ENCODE measurements at places on chromosomes 12 and 14. TPM values are rescaled to one million over a fixed set of nuclear protein-coding genes. Genes with fewer than 3 reads are reported as not detected.

The ATP23 gene
- 16.1 TPM for total RNA-seq

The MYO1H gene
- total RNA-seq: 0.20 TPM

The ALX1 gene
- not detected for total RNA-seq

The GNPNAT1 gene
- total RNA-seq: 34.5 TPM

The NRIP2 gene
- 1.8 TPM for total RNA-seq

The ABCB9 gene
- 4.6 TPM for total RNA-seq

The SRGAP1 gene
- 18.6 TPM for total RNA-seq

The TSPAN19 gene
- not detected for total RNA-seq

The FOXA1 gene
- total RNA-seq: 58.4 TPM

The RGS6 gene
- total RNA-seq: 0.43 TPM

The SNW1 gene
- 60.6 TPM for total RNA-seq

The PRKAG1 gene
- 52.0 TPM for total RNA-seq

DNA sequence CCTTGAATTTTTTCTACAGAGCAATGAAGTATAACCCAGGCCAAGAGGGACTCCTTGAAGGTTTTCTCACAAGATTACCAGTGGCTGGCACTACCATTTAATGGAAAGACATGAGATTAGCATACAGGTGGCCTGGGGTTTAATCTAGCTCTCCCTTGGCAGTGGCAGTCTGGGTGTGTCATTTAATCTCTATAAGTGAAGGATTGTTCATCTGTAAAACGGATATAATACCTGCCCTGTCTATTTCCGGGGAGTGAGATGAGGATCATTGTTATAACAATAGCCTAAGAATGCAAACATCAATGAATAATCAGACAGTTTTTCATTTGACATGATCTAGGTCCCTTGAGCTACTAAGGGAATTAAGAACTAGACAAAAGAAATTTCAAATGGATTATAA, 168.7 kb upstream of the CPNE8 start:
- DNase-seq: no peak

DNA sequence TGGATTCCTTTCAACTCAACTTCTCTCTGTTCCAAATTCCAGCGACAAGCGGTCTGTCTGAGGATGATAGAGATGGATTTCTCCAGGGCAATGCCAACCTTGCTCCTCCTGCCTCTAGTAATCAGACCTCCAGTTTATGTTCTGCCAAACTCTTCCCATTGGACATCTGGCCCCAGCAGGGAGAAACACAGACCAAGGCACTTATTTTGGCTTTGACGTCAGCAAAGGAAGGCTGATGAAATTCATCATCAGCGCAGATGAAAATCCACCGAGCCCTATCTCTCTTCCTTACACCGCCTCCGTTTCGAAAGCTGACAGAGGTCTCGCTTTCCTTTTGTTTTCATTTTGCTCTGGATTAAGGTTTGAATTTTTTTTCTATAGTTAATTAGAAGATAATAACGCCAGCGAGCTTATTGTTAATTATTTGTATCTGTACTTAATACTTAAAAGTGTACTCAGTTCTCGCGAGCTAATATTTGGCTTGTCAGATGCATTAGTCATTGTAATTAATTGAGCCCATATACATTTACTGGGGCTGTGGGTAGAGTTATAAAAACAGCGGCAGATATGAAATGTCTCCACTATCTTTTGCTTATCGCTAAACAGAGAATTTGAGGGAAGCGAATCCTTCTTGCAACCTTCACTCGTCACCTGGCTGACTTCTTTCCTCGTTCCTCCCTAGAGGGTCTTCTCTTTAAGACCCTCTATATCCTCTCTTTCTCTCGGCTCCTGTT, 35.9 kb upstream of the MED13L start:
- no peak for DNase-seq

GRCh38 chr14:65261425-65261920, 151.1 kb upstream of the FUT8 start:
- no peak for DNase-seq

GRCh38 chr14:20413744-20414082, 412 bp upstream of the TEP1 start:
- no peak for DNase-seq

DNA sequence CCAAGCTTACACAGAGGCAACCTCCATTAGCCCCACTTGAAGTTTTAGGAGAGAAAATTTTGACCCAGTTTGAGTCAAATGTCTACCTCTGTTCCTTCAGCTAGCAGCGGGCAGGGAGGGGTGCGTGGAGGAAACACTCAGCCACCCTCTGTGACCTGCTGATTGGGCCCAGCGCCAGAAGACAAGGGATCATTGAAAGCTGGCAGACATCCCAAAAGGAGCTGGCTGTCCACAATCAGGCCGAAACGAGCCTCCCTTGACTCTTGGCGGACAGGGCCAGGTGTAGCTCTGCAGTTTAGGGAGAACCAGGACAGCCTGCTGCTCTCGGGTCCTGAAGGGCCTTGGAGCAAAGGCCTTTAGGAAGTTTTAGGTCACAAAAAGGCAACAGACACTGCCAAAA, 41.3 kb downstream of the CD9 start:
- peak; percentile 79 for DNase-seq

DNA sequence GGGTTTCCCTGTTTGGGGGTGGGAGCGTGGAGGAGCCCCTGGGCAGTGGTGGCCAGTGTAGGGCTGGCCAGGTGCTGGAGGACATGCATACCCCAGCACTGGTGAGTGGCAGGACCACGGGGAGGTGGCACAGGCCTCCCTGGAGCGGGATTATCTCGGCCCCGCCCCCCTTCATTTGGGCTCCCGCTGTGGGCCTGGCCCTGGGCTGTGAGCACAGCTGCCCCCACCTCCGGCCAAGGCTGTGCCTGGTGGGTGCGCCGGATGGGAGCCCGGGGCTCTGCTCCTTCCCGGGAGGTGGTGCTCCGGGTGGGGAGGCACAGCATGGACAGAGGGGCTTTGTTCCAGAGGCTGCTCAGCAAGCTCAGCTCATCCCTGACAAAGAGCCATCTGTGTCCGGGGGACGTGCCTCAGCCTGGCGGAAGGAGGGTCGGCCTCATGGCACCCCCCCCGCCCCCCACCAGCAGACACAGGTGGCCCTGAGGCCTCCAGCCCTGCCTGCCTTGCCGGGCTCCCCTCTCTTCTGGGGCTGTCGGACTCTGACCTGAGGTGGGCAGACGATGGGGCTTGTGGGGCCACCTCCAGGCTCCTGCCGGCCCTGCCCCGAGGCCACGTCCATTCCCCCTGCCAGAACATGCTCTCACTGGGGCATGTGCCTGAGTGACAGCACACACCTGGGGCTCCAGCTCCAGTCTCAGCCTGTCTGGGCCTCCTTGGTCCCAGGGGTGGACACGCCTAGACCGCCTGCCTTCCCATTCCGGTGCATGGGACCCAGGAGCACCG, 8.4 kb downstream of the TEDC1 start:
- DNase-seq: no peak

DNA sequence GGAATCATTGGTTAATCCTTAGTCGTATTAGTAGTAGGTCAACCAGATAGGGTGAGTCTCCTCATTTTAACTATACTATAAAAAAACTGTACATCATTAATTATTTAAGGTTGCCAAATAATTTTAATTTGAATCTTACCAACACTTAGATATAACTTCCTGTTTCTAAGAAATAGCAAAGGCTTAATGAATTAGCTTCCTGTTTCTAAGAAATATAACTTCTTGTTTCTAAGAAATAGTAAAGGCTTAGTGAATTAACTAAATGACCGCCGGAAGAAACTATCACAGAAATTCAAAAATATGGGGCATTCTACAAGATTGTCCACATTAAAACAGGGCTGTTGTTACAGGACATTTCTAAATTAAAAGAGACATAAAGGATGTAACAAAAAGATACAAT, 392.9 kb upstream of the FOXG1 start:
- DNase-seq: no peak

DNA sequence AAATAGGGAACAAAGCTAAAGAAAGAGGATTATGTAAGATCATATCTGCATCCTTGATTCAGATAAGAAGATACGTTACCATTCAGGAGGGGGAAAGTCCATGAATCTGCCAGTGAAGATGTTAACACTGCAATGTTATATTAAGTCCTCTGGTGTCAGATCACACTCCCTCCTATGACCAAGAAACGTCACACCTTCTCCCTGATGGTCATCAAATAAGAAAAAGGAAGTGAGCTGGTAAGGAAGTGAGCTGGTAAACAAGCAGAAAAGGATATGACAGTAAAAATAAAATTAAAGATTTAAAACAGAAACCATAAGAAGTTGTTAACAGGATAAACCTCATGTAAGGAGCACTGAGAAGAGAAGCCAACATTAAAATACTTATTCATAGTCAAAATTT, 340.2 kb downstream of the SEC23A start:
- no peak for DNase-seq

GRCh38 chr14:71339650-71340415, 432.6 kb downstream of the PCNX1 start:
- no peak for DNase-seq

- DNase-seq: no peak
Measured at GRCh38 chr14:68418174-68419118, 374.4 kb downstream of the ZFP36L1 start.

DNA sequence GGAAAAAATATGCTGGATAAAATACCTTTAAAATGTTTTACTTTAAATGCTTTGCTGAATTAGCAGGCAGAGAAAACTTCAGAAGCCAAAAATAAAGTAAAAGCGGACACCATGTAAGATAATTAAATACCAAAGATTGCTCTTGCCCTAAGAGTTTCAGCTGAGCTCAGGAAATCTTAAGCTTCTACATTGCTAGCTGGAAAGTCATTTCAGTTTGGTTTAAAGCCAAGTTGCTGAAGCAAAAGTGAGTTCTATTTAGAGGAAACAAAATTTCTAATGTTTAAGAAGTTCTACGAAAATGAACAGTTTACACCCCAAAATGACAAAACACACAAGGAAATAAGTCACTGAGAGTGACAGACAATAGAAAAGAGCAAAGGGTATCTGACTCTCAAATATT, 310.0 kb downstream of the ADAMTS20 start:
- no peak for DNase-seq

- DNase-seq: no peak
Measured at GRCh38 chr12:46546634-46547273, 174.2 kb upstream of the SLC38A2 start.

DNA sequence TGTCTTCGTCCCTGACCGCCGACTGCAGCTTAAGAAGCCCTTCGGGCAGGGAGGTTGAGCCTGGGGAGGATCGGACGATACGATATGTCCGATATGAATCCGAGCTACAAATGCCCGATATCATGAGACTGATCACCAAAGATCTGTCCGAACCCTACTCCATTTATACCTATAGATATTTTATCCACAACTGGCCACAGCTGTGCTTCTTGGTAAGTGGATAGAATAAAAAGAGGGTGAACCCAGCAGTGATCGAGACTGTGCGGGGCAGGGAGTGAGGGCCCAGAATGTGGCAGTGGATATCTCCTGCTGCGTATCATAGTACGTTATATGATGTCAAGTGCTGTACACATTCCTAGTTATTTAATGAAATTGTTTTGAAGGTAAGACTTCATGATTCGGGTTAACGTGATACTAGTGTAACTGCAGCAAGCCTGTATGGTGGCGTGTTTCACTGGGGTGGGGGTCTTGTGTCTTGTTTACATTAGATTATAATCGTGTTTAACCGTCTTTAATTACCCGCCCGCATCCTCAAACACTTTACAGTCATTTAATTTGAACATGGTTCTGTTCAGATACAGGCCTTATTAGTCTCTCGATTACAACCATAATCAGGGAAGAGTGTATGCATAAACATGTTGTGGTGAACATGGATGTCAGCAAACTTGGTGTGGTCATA, 1.3 kb downstream of the NAA30 start:
- DNase-seq: peak; percentile 13

- DNase-seq: no peak
Measured at GRCh38 chr12:66633676-66634075, 45.2 kb downstream of the GRIP1 start.

GRCh38 chr12:61521258-61521657, 738.9 kb upstream of the USP15 start:
- DNase-seq: no peak

DNA sequence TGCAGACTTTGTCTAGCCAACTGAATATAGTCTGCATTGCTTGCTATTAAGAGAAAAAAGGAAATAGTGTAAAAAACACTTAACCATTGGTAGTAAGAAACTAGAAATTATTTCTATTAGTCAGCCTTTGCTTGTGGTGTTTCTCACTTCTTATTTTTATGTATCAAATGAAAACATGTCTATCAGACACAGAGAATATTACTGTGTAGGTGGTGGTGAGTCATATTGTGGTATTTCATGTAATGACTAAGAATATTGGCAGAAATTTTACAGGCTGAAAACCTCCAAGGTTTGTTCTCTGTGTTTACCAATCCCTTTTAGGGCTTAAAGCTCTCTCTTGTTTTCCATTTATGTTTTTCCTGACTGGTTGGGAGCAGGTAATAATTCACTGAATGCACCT, 87.2 kb downstream of the DAAM1 start:
- no peak for DNase-seq

- DNase-seq: peak; percentile 20
Measured at GRCh38 chr14:100604121-100604501, 16.9 kb upstream of the BEGAIN start.

DNA sequence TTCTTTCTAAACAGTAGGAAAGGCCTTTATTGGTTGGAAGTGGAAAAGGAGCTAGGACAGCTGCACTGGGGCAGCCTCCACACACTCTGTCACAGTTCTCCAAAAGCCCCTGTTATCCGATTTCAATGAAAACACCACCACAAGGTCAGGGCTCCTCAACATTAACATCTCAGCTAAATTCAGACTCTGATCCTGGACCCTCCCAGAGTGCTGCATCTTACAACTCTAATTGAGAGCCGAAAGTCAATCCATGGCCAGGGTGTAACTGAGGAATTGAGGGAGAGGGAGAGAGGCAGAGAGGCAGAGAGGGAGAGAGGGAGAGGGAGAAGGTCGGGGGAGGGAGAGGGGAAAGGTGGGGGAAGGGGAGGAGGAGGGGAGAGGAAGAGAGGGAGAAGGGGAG, 32.1 kb downstream of the DICER1 start:
- DNase-seq: no peak

GRCh38 chr12:47862881-47863280, 41.9 kb downstream of the VDR start:
- DNase-seq: no peak

DNA sequence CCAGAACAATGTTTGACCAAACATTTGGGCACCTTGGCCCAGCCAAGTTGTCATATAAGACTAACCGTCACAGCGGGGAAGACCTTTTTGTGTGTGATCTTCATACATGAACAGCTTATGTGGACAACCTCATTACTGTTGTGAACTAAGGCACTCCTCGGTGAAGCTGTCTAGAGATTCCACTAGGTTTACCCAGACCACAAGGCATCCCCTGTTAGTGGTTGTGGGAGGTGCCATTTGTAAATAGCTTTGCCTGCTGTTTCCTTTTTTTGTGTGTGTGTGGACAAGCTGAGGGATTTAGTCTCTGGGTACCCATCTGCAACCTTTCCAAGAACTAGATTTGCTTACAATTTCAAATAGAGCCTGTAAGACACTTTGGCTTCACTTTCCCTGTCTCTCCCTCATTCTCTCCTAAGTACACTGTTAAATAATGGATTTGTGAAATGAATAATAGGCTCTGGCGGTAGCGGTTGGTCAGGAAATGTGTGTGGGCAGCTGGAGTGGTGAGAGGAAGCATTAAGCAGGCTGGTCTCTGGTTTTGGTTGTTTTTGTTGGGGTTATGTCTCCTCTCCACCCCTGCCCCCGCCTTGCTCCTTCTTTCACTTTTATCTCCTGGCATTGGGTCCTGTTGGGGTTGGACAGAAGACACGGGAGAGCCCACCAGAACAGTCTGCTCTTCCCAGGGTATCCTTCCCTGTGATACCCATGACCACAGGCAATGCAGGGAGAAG, 727.6 kb downstream of the VRK1 start:
- no peak for DNase-seq

- DNase-seq: no peak
Measured at GRCh38 chr14:87121716-87122115, 871.3 kb downstream of the GALC start.

Measured in left colon (tissue), 2 donors.